Skin of body (tissue), 3 donors: ENCODE measurements at places on chromosomes 5 and 9. TPM values are rescaled to one million over a fixed set of nuclear protein-coding genes. Genes with fewer than 3 reads are reported as not detected.

SH3RF2 gene
- total RNA-seq: 9.8 TPM

WNK2 gene
- total RNA-seq: 11.2 TPM

GRCh38 chr5:67374378-67374777, 177.8 kb upstream of the CD180 start:
- no peak for DNase-seq

DNA sequence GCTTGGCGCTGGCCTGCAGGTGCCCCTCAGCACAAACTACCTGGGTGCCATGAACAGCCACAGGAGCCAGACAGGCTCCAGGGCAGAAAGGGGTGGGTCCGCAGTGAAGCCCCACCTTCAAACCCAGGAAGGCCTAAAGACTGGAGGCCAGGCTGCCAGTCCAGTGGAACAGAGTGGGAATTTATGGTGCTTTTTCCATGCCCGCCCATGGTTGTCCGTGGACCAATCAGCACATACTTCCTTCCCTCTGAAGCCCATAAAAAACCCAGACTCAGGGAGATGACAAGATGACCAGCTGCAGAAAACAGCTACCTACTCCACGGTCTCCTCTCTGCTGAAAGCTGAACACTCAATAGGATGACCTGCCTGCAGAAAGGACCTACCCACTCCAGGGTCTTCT, 275.4 kb upstream of the ADRA1B start:
- no peak for DNase-seq

GABRA1 gene
- total RNA-seq: not detected

- DNase-seq: no peak
These were observed 767.9 kb upstream of the CTNND2 start for GRCh38 chr5:12672141-12672540.

DNA sequence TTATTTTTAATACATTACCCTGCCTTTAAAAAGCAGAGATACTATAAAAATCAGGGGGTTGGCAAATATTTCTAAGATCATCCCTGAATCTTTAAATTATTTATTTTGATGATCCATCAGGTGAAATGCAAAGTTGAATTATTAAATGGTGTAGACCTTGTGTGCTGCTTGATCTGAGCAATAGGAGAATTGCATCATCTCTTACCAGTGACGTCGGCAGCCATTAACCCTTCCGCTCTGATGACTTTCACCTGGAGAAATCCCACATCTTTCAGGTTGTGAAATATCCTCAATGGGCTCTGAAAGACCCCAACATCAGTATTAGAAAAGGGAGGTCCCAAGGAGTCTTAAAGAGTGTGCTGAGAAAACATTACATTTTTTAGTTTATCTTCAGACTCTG, 270.2 kb downstream of the SLF1 start:
- DNase-seq: no peak

- DNase-seq: no peak
These were observed 128.7 kb upstream of the BOD1 start for GRCh38 chr5:173745123-173745522.

- no peak for DNase-seq
These were observed 64.6 kb downstream of the ENC1 start for GRCh38 chr5:74575741-74576538.
